Activated CD4-positive, alpha-beta T cell treated with anti-CD3 and anti-CD28 coated beads, Interleukin-2, Interleukin-6, amounts not matched to agents 100 ng/mL and 50 ng/mL, durations not matched to agents 16 hours and 8 hours (primary cell): ENCODE measurements at places on chromosomes 5 and 9.

DNA sequence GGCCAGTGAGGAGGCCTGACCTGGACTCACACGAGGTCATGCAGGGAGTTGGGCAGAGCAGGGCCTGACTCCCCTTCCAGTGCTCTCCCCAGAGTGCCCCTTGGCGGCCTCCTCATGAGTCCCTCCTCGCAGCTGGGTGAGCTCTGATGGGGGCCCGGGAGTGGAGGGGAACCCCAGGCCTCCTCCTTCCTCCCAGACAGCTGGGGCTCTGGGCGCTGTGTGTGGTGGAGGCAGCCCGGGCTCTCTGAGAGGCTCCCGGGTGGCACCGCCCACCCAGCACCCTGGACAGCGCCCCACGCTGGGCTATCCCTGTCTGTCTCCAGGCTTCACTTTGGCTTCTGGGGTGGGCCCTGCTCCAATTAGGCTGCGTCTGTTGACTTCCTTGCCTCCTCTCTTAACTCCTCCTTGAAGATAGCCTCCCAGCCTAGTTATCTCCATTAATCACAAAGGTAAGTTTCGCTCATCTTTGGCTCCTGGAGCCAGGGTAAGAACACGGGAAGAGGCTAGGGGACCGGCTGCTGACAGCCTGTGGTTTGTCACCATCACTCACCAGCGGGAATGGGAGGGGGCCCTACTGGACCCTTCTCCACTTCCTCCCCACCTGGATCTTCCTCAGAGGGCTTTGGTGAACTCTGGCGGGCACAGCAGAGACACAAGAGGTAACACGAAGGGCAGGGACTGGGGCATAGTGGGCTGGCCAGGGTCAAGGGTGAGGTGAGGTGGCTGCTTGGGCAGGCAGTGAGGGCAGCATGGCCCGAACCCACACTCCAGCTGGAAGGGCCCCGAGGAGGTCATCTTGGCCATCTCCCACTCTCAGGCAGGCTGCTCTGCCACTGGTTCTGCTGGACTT lies 13.1 kb downstream of the PSD2 start:
- peak; percentile 36 for DNase-seq

DNA sequence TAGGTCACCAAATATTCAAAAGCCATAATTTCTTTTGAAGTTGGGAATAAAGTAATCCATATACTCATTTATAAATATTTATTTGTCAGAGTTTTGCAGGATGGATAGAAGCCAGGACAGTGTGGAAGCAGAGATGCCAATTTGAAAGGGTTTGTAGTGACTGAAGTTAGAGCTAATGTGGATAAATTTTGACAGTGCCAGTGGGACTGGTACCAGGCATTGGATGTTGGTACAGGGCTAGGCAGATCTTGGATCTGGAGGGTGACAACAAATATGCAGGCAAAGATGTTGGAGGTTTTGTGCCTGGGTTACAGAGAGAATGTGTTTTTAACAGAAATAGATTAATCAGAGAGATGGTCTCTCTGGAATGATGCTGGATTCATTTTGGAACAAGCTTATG lies 135.6 kb downstream of the DMRTA1 start:
- DNase-seq = no peak

DNA sequence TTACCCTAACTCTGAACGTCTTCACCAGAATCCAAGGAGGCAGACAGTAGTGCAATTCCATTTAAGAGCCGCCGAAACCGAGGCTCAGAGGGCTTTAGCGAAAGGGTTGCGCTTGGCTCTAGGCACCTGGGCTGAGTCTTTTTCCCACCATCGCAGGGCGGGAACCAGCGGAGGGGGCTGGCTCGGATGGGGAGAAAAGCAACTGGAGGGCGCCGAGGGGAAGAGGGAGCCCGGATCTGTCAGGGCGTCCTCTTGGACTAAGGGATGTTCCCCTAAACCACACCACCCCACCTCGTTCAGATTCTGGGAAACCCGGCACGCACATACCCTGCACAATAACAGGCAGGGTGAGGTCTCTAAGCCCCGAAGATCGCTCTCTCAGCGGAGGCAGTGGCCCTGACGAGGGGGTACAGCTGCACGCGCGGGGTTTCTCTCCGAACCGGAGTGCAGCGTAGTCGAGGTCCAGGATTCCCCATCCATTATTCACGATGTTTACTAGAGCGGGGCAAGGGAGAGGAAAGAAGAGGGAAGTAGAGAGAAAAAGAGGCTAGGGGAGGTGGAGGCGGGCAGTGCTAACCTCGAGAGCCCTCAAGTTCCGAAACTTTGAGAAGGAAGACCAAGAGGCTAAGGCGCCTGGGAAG lies 1.3 kb upstream of the POU4F3 start:
- no peak for DNase-seq

DNA sequence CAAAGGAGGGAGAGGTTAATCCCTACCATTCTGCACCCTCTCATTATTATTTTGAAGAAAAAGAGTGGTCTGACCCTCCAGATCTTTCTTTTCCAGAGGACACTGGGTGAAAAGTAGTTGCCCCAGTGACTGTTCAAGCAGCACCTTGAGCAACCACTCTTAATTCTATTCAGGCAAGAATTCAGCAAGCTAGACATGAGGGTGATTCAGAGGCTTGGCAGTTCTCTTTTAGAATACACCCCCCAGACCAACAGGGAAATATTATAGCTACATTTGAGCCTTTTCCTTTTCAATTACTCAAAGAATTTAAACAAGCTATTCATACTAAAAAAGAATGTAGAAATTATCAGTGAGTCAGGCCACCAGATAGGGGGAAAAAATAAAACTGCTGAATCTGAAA lies 178.3 kb downstream of the MRPS30 start:
- DNase-seq = no peak

GRCh38 chr5:173542159-173542558 lies 74.3 kb downstream of the BOD1 start:
- DNase-seq = no peak

- no peak for DNase-seq
Measured at GRCh38 chr5:31844622-31845345, 205.9 kb downstream of the PDZD2 start.

DNA sequence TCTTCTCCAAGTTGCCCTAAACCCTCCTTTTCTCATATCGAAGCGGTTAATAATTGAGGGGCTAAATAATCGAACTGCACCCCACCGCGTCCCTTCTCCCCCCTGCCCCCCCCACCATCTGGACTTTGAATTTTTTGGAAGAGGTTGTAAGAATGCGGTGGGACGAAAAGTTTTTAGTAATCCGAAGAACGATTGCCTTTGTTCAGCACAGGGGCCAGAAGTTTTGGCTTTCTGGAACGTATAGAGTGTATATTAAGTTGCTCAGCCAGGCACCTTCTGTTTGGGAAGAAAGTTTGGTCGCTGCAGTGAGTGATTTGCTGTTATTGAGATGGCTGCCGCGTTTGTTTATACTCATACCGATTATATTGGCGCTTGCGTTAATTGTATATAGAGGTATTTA lies 518 bp downstream of the ERBIN start:
- peak; percentile 21 for DNase-seq
